Neural crest cell (in vitro differentiated cells): ENCODE measurements at places on chromosomes 16 and 17. TPM values are rescaled to one million over a fixed set of nuclear protein-coding genes. Genes with fewer than 3 reads are reported as not detected.

SPN gene
- 0.07 and 0.16 TPM in 2 replicates for total RNA-seq

USH1G gene
- total RNA-seq: 0.14 TPM in 1 of 2 replicates, not detected in the other

- peaks cover 31% of the 10 kb centered on the region for H3K27me3 ChIP-seq
- H3K4me1 ChIP-seq: peaks cover 24% of the 10 kb centered on the region
- H3K4me3 ChIP-seq: peak overlapping the region; percentile 96
- H3K36me3 ChIP-seq: peaks cover 5% of the 10 kb centered on the region
- H3K27ac ChIP-seq: peak overlapping the region; percentile 58
Measured at GRCh38 chr16:58196898-58197313, 1.0 kb downstream of the CSNK2A2 start.

- H3K4me3 ChIP-seq: no peak overlapping the region
- H3K4me1 ChIP-seq: no peaks in the 10 kb centered on the region
- DNase-seq: no peak
- no peaks in the 10 kb centered on the region for H3K27me3 ChIP-seq
- H3K27ac ChIP-seq: no peak overlapping the region
- peaks cover 20% of the 10 kb centered on the region for H3K36me3 ChIP-seq
Measured at GRCh38 chr17:51245535-51245934, 14.3 kb downstream of the MBTD1 start.

DNA sequence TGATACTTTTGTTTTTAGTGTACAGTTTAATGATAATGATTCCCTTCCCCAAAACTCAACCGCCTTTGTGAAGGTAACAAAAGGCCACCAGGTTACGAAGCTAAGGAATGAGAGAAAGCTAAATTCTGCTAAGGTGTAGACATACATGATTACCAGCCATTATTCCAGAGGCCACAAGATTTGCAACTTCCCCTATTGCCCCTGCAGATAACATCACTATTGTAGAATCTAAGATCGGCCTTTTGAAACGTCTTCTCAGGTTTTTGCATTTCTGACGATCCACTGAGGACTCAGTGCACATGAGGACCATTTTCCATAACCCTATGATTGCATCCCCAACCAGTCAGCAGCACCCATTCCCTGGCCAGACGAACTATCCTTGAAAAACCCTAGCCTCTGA is 33.9 kb upstream of the SNN start:
- H3K4me1 ChIP-seq: peaks cover 18% of the 10 kb centered on the region
- no peak overlapping the region for H3K4me3 ChIP-seq
- H3K36me3 ChIP-seq: no peaks in the 10 kb centered on the region
- H3K27ac ChIP-seq: no peak overlapping the region
- no peak for DNase-seq

DNA sequence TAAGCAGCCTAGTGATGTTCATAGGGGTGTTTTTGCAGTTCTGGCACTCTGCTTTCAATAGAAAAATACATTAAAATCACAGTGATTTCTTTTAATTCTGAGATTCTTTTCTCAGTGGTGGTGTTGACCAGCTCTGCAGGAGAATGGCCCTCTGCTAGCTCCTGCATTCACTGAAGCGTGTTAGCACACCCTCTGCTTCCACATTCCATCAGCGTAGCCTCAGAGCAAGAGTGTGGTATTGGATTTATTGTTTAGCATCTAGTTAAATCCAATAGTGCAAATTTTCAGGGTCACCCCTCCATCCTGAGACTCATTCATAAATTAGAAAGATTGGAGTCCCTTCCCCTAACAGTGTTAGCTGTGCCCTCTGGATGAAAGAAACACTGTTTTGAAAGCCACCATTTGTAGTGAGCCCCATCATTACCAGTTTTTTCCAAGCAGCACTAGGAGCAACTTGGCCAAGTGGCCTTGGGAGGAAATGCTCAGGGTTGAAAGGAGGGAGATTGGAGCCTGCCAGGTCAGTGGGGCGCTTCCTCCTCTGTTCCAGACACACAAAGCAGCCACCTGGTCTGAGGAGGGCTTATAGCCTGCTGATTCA is 45.7 kb downstream of the B9D1 start:
- H3K4me3 ChIP-seq: peak overlapping the region; percentile 74
- no peak for DNase-seq
- H3K4me1 ChIP-seq: peaks cover 44% of the 10 kb centered on the region
- peaks cover 11% of the 10 kb centered on the region for H3K36me3 ChIP-seq
- H3K27ac ChIP-seq: peak overlapping the region; percentile 94

- H3K36me3 ChIP-seq: peaks cover 10% of the 10 kb centered on the region
- H3K4me1 ChIP-seq: peaks cover 51% of the 10 kb centered on the region
- H3K4me3 ChIP-seq: peak overlapping the region; percentile 91
- H3K27ac ChIP-seq: no peak overlapping the region
- DNase-seq: no peak
Measured at GRCh38 chr16:17466876-17467275, 3.9 kb downstream of the XYLT1 start.

- H3K4me1 ChIP-seq: peaks cover 5% of the 10 kb centered on the region
- peaks cover 4% of the 10 kb centered on the region for H3K36me3 ChIP-seq
- H3K27me3 ChIP-seq: peaks cover 7% of the 10 kb centered on the region
Measured at GRCh38 chr16:637081-638018, 1.2 kb upstream of the METTL26 start.

DNA sequence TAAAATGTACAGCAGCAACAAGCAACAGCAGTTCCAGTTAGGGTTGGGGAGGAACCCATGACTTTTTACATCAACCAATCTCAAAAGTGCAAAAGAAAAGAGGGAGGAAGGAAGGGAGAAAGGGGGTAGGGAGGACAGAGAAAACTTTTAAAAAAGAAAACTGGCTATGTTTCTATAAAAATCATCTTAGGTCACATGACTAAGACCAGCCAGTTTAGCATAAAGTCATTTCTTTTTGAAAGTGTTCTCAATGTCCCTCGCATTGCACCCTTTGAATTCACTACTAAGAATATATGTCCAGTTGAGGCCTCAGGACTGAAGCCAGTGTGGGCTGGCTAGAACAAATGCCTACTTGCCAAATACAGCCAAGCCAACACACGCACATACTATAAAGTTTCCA is 28.9 kb downstream of the DCUN1D3 start:
- peaks cover 12% of the 10 kb centered on the region for H3K4me1 ChIP-seq
- peaks cover 2% of the 10 kb centered on the region for H3K36me3 ChIP-seq
- no peak overlapping the region for H3K4me3 ChIP-seq
- no peak for DNase-seq
- no peaks in the 10 kb centered on the region for H3K27me3 ChIP-seq

- no peak overlapping the region for H3K27ac ChIP-seq
- DNase-seq: no peak
- no peaks in the 10 kb centered on the region for H3K4me1 ChIP-seq
- H3K27me3 ChIP-seq: peaks cover 3% of the 10 kb centered on the region
- H3K4me3 ChIP-seq: no peak overlapping the region
Measured at GRCh38 chr16:61007694-61008093, 1028.5 kb downstream of the CDH8 start.

DNA sequence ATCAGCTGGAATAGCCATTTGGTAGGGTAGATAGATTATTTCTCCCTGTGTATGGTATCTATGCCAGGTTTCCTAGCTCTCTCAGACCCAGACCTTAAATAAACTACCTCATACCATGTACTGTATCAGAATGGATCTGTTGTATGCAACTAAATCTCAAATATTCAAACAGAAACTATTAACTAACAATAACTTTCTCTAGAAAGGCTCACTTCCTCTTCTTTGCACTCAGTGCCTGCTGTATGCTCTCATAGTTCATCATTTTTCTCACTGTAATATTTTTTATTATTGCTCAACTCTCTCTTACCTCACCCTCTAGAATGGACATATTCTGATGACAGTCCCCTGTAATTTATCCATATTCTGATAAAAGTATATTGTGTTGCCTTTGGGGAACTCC is 182.4 kb downstream of the TOX3 start:
- H3K36me3 ChIP-seq: no peaks in the 10 kb centered on the region
- H3K27me3 ChIP-seq: no peaks in the 10 kb centered on the region
- H3K4me3 ChIP-seq: no peak overlapping the region
- H3K4me1 ChIP-seq: peaks cover 4% of the 10 kb centered on the region

DNA sequence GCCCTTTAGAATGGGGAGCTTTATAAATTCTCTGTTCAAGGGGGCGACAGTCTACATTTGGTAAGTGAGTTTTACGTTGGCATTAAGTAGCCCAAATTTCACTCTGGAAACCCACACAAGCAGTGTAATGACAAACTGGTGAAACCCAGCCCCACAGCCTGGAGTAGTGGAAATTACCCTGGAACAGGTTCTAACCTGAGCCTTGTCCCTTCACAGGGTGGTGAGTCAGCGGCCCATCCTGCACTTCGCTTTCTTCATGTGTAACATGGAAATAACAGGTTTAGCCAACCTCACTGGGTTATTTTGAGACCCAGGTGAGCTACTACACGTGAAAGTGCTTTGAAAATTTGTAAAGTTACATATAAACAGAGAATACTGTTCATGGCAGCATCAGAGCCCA is 3.5 kb upstream of the TLCD3A start:
- H3K4me1 ChIP-seq: peaks cover 30% of the 10 kb centered on the region
- peak overlapping the region; percentile 17 for H3K4me3 ChIP-seq
- peaks cover 35% of the 10 kb centered on the region for H3K27me3 ChIP-seq
- no peak for DNase-seq
- no peak overlapping the region for H3K27ac ChIP-seq
- H3K36me3 ChIP-seq: peaks cover 6% of the 10 kb centered on the region

- H3K27ac ChIP-seq: no peak overlapping the region
- peaks cover 62% of the 10 kb centered on the region for H3K27me3 ChIP-seq
- no peak for DNase-seq
- no peaks in the 10 kb centered on the region for H3K36me3 ChIP-seq
- no peak overlapping the region for H3K4me3 ChIP-seq
Measured at GRCh38 chr17:9028988-9029570, 7.8 kb downstream of the NTN1 start.
